ENCODE measurements at places on chromosomes 1 and 21.

GRCh38 chr1:241533326-241534115 lies 1.3 kb downstream of the KMO start:
- DNase-seq: no peak

DNA sequence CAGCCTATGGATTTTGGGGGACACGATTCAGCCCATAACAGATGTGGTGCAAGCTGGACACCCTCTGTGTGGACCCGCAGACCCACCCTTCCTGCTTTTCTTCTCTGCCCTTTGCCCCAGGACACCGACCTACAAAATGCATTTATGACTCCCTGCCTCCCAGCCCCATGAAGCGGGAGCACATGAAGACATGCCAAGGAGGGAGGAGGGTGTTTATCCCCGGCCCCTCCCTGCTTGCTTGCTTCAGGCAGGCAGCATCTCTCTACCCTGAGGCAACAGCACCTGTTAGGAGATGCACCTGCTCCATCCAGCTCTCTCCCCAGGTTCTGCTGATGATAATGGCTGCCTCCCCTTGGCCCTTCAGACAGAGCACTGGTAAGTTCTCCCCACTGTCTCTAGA lies 187.5 kb downstream of the PSMG1 start:
- no peak for DNase-seq

DNA sequence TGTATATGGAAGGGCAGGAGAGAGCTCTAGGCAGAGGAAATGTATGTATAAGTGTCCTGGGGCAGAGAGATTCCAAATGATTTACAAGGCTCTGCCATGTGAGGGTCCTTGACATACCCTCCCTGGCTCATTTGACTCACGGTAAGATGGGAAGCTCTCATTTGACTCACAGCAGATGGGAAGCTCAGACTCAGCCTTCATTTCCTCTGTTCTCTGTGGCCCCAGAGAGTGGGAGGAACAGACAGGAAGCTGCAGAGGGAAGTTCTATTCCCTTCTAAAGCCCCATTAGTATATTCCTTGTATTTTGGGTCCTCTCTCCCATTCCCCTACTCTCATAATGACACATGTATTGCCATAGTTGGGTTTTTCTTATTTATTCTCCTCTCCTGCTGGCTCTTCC lies 44.9 kb downstream of the FOXD2 start:
- DNase-seq: no peak

DNA sequence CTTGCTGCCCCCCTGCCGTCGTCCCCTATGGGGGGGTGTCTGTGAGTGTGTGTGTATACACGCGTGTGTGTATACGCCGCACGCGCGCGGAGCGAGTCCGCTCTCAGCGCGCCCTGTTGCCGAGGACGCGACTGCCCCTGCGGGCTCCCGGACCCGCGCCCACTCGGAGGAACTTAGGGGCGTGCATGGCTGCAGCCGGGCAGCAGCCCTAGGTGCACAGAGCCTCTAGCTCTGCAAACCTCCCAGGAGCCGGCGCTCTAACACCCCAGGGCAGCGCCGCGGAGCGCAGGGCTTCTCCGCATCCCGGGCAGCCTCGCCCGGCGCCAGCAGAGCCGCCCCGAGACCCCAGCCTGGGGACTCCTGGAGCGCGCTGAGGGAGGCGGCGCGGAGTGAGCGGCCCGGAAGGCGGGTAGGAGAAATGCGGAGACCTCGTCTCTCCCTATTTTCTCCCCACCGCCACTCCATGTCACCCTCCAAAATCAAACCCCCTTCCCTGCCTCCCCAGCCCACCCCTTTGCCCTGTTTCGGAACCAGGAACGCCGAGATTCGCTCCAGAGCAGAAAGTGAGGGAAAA lies 574 bp downstream of the ITPKB start:
- peak; percentile 81 for DNase-seq

GRCh38 chr1:100387657-100388350 lies 35.5 kb downstream of the CDC14A start:
- DNase-seq: no peak

DNA sequence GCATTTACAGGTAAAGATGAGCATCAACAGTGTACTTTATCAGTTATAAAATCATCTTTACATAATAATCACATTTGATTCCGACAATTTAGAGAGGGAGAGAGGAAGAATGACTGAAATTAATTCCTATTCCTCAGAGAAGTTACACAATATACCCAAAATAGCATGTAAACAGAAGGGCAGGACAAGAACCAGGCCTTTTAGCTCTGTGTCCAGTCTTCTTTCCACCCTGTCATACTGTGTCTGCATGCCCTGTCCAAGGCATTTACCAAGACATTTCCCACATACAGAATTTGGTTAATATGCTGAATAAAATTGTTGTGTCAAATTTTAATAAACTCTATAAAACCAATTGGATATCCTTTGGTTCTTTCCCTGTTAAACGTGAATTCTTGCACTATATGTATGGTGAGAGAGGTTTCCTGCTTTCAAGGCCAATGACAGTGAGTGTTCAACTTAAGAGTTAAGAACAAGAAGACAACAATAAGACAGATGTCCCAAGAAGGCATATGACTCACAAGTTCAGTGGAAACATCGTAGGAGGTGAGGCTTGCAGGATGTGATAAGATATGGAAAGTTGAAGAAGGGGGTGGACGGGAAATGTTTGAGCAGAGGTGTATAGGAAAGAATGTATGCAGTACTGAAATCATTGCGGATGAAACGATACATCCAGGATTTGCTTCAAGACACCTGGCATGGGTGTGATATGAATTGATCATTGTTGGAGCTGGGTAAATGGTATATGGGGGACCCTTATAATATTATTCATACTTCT lies 20.8 kb downstream of the LRRC8B start:
- no peak for DNase-seq

DNA sequence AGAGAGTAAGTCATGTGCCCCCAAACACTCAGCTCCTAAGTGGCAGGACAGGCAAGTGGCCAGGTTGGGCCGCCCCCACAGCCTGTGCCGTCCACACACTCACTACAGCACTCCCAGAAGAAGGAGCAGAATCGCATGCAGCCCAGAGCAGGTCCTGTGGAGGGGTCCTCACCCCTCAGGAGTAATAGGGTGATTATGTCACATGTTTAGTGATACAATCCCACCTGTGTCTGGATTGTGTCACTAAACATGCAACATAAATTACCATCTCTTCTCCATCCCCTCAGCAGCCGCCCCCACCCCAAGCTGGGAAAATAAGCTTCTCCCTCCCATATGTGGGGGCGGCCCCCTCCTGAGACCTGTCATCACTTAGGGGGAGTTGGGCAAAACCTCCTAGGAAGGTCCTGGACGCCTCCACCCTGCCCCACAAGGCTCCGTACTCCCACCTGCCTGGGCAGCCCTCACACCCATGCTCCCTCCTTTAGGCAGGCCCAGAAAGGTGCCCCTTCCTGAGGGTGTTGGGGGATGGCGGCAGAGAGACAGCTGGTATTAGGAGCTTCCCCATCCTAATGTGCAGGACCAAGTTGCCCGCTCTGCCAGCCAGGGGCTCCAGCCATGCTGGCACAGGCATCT lies 56.9 kb downstream of the STUM start:
- DNase-seq: peak; percentile 21

DNA sequence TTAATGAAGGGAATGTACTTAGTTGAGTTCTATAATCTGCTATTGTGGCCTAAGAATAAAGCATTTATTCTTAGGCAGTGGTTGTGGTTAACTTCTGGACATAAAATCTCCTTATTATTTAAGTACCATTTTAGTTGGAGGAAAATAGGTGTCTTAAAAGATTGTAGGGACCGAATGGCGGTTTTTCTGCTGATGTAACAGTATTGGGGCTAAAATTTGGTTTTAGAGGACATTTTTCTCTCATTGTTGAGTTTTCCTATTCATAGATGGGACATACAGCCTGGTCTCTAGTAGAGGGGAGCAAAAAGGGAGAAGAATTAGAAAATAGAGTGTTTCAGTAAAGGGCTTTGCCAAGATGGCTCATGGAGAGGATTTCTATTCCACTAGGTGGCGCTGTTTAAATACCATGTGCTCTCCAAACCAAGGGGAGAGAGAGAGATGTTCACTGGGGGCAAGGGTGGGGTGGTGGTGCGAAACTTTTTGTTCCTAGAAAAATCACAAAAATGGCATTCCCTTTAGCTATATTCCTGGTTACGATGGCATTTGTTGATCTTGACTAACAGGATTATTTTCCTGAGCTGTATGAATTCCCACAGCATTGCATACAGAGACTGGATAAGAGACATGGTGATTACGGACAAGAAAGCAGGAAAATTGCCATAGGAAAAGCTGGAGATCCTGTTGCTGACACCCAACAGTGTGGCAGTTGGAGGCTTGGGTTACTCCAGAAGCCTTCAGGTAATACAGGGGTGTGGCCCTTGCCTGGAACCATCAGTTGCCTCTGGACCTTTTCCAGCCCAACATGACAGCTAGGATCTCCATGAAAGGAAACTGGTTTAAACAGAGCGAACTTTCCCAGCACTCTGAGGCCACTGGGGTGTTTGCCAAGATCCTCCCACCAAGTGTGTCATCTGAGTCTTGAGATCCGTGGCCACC lies 18.2 kb upstream of the FCGR2A start:
- peak; percentile 80 for DNase-seq

- no peak for DNase-seq
Observed at GRCh38 chr21:28066076-28066475, 926.6 kb downstream of the LTN1 start.

DNA sequence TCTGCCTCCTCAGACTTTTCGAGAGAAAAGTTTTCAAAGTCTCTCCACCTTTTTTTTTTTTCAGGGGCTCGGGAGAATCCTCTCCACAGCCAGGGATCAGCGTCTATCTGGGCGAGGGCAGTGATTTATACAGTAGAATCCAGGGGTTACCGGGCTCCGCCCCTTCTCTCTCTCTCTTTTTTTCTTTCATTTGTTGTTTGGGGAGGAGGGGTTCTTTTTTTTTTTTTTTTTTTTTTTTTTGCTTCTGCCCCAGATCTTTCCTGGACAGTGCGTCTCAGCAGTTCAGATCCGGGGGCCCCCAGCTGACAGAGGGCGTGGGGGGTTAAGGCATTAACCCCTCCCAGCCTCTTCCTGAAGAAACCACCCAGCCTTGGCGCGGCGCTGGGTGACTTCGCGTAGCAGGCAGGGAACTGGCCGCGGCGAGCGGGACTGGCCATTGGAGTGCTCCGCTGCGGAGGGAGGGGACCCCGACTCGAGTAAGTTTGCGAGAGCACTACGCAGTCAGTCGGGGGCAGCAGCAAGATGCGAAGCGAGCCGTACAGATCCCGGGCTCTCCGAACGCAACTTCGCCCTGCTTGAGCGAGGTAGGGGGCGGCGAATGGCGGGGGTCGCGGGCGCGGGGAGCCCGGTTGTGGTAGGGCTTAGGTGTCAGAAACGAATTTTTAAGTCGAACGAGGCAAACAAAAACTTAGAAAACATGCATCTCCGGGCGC lies at the start of gene S1PR1:
Gene S1PR1, plus strand, starts transcription at position 504 of the 713 bp plus-strand sequence. CDS start 1,966 bp downstream, outside the sequence.
- peak; percentile 91 for DNase-seq

- no peak for DNase-seq
Observed at GRCh38 chr1:53734650-53735211, 4.2 kb downstream of the GLIS1 start.

- DNase-seq: peak; percentile 82
Observed at GRCh38 chr1:94061513-94062443, 59.2 kb downstream of the ABCA4 start.

DNA sequence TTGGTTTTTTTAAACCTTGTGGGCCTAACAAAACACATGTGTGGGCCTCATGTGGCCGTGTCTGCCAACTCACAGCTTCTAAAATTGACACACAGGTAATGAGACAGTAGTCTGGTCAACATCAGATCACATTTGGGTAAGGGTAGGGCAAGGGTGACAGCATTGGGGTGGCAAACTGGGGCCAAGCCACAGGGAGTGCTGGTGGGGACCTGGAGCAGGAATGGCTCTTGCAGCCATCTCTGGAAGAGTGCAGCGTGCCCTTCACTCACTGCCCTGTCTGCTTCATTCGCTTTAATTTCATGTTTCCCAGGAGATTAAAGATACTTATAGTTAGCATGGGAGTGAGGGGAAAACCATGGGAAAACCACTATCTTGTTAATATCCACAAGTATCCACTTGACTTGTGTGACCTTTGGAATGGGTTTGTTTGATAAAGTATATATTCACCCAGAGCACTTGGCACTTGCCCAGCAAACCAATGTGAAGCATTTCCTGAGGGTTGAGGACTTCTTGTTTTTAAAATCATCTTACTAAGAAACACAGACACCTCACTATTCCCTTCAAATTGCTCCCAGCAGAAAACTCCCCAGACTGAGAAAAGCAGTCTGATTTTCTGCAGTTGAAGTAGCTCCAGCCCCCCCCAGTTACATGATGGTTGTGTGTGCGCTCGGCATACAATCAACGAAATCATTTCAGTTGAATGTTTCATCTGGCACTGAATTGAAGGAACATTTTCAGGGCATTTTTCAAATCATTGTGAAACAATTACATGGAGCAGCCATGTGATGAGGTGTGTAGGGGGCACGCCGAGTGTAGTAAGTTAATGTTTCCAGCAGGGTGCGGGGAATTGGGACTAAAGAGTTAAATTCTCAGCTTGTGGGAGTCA lies 175.7 kb downstream of the VPS13D start:
- peak; percentile 60 for DNase-seq

GRCh38 chr1:224500796-224501195 lies 66.2 kb upstream of the WDR26 start:
- DNase-seq: no peak

DNA sequence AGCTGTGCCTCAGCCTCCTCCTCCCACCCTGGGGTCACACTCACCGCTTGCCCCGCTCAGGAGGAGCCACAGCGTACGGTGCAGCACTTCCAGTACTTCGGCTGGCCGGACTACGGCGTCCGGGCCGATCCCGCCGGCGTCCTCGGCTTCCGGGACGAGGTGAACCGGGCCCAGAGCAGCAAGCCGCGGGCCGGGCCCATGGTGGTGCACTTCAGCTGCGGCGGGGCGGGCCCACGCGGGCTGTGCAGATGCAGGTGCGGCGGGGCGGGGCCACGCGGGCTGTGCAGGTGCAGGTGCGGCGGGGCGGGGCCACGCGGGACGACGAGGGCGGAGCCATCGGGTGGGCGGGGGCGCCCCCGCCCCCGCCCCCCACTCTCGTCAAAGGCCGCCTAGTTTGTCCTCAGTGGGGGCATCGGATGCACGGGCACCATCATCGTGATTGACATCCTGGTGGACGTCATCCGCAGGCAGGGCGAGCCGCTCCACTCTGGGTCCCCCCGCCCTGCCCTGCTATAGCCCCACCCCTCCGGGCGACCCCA lies 5.5 kb downstream of the RNF223 start:
- no peak for DNase-seq

DNA sequence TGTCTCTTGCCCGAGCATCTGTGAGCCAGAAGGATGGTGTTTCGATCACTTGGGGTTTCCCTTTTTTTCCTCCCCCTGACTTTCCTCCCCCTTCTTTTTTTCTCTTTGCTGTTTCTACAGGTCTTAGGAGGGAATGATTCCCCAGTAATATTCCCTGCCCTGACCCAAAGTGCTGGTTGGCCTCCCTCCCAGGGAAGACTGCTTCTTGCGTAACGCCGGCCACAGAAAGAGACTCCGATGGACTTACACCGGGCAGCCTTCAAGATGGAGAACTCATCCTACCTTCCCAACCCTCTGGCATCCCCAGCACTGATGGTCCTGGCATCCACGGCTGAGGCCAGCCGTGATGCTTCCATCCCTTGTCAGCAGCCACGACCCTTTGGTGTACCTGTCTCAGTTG lies 6.8 kb downstream of the RNF220 start:
- DNase-seq: no peak

Measured in aorta (tissue), 5 donors.